NCI-H187 treated with DMSO at 0.1 percent for 48 hours (cell line): ENCODE measurements at places on chromosomes 6 and 20.

GRCh38 chr20:20786428-20786827, 74.0 kb upstream of the RALGAPA2 start:
- DNase-seq = no peak

DNA sequence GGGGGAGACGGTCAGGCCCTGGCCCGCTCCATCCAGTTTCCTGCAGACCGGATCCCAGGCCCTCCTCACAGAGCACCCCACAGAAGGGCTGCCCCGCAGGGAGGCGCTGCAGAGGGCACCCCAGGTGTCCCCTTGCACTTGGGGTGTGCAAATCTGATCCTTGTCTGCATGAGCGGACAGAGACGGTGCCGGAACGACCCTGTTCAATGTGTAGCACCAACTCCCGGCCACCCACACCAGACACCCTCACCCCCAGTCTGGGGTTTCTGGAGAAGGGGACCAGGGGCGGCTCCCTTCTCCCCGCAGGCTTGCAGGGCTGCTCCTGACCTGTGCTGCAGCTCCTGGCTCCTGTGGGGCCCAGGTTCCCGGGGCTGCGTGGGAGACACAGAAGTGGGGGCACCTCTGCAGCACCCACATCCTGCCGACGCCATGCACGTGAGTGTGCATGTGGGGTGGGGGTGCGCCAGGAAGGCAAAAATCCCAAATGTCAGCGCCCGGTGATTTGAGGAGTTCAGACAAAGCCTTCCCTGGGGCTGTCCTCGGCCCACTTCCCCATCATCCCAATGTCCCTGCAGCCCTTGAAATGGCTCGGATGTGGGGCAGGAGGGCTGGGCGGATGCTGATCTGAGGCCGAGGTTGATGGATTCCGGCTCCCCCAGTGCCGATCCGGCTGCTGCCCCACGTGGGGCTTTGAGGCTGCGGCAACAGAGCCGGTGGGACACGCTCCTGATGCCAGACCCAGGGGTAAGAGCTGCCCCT, 85.3 kb upstream of the BHLHE23 start:
- DNase-seq = no peak

- no peak for DNase-seq
These were observed 8.1 kb downstream of the SLC2A4RG start for GRCh38 chr20:63747622-63748069.

- DNase-seq = no peak
These were observed 155.7 kb upstream of the PRSS16 start for GRCh38 chr6:27091661-27092315.

DNA sequence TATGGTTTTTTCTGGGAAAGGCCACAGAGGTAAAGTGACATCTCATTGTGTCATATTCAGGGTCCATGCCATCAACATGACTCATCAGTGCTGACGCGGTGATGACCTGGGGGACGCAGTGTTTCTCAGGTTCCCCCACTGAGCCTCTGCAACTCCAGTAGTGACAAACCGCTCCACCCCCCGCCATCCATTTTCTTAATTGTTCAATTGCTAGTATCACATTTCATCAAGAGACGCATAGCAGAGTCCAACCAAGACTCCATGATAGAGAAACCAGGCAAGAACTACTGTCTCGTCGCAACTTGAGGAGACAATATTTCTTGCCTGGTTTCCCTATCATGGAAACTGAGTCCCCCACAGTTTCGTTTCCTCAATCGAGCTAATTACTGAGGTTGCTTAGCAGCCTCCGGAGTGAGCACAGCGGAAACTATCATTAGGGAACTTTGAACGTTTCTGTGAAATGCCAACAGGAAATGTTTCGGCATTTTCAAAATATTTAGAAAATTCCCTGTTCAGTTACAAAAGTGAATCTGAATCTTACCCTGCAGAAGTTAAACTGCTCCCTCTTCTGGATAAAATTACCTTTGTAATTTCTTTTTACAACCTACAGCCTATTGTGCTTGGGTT, 12.2 kb upstream of the SERPINB1 start:
- no peak for DNase-seq

DNA sequence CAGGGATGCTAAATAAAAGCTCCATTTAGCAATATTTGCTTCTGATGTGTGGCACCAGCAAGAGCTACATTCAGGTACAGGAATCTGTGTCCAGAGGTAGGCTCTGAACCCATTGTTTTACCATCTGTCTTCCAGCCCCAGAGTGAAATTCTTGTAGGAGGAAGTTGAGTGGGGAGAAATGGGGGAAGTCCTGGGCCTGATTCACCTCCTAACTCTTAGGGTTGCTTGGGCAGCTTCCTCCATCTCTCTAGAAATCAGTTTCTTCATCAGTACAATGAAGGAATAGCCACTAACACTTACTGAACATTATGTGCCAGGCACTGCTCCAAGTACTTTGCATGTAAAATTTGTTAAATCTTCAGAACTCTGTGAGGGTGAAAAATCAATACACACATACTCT, 35.1 kb upstream of the TSPYL1 start:
- DNase-seq = no peak

DNA sequence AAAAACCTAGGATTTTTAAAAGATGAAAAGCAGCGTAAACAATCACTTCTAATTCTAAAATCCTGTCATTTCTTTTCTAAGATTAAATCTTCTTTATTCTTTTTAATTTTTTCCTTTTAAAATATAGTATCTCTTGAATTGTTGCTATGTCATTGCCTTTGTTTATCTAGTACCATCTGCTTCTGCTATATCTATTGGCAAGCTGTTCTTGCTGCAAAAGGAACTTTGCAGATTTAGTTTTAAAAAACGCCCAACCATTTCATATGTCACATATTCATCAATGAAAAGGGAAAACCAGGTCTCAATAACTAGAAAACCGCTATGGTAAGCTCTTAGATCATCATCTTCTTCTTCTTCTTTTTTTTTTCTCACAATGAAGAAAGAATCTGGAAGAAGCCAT, 11.5 kb upstream of the EEF1A1 start:
- no peak for DNase-seq

- DNase-seq = no peak
These were observed 159.2 kb downstream of the SYCP2 start for GRCh38 chr20:59774204-59774641.

DNA sequence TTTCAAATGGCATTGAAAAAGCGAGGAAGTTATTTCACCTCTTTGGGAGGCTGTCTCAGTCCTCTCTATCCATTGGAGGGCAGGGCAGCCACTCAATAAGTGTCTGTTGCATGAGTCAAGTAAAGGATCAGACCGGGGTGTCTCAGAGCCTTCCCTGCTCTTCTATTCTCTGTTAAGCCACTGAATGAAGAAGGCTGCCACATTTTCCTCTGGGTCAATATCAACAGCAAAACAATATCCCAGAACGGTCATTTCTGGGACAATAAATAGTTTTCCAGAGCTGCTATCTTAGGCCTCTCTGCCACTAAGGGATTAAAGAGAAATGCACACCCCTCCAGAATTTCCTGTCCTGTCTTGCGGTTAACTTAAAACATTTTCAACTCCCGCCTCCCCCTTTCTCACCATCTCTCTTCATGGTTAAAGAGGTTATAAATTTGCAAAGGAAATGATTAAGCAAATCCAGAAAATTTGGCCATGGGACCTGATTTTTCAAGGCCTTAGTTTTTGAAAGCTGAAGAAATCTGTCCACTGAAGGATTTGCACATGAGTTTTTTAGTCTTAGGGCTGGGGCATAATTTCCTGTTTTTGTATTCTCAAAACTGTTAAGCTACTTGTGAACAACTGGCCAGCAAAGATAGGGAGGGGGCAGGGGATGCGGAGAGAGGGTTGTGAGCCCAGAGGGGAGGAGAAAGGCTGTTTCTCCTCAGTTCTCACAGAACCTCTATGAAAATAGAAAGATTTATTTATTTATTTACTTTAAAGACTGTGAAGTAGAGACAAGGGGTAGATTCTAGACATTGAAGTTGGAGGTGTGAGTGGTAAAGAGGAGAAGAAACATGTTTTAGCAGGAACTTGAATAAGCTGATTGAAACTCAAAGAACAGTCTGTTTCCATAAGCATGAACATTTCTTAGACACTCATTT, 135.7 kb downstream of the BCAS1 start:
- no peak for DNase-seq

GRCh38 chr6:136811272-136811671, 11.1 kb upstream of the PEX7 start:
- DNase-seq = no peak

DNA sequence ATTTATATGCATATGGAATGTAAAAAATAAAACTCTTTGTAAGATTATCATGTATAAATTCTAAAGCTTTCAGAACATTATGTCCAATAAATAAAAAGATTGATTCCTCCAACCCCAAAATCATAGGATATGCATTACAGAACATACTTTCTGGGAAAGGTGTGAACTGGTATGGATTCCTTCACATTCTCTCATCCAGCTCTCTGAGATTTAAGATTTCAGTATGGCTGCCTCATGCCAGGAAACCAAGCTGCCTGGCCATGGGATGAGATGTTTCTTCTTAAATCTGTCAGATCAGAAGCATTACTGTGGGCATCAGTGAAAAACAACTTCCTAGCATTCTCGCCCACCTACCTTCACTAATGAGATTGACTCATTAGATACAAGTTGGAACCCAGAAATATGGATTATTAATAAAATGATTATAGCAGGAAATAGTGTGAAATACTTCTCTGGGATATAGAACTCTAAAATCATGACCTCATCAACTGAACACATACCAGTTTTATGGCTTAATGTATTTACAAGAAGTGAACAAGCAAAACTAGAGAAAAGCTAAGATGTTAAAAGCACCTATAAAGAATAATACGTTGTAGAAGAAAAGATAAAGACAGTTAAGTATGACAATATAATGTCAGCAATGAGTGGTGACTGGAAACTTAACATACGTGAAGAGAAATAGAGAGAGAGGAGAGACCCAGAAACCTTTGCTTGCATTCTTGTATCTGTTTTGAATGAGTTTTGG, 171.6 kb upstream of the PHACTR1 start:
- no peak for DNase-seq

DNA sequence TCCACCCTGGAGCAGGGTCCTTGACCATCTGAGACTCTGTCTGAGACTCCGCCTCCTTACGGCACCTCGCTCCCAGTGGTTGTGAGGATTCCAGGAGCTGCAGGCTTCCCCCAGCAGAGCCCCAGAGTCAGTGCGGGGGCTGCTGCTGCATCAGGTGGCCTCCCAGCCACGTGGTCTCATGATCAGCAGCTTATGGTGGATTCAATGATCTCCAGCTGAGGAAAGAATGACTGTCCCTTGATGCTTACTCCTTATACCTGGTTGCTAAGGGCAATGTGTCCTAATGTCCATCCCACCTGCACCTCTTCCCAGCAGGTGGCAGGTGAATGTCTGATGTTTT, 40.0 kb downstream of the SLC22A1 start:
- no peak for DNase-seq

GRCh38 chr20:37673444-37673843, 20.4 kb upstream of the CTNNBL1 start:
- DNase-seq = no peak

GRCh38 chr6:10626154-10626741, 68.2 kb downstream of the C6orf52 start:
- DNase-seq = no peak

GRCh38 chr6:163485388-163485851, 70.9 kb downstream of the QKI start:
- DNase-seq = no peak
